ENCODE measurements at places on chromosomes 5 and 9.

GRCh38 chr9:32136700-32137339 is 247.6 kb upstream of the ACO1 start:
- DNase-seq = no peak

DNA sequence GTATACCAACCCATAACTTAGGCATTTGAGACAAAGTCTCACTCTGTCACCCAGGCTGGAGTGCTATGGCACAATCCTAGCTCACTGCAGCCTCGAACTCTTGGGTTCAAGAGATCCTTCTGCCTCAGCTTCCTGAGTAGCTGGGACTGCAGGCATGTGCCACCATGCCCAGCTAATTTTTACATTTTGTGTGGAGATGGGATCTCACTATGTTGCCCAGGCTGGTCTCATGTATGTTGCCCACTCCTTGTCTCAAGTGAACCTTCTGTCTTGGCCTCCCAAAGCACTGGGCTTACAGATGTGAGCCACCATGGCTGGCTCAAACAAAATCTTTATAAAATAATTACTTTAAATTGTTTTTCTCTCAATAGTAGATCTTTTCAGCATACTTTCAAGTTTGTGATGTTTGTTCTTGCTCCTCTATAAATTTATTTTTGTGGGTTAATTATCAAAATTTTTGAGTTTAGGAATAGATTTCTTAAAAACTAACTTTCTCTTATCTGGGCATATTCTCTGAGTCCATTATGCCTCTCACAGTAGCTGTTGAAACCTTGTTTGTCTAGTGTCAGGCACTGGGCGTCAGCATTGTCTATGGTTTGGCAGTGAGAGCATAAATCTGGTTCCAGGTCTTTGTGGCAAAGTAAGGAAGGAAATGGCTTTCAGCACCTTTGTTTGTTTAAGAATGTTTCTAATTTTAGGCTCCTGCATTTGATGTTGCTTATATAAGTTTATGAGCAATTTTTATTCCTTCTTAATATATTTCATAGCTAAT is 38.7 kb downstream of the NLN start:
- peak; percentile 17 for DNase-seq

GRCh38 chr5:51383131-51384121 is at the start of gene ISL1:
Gene ISL1, plus strand, starts transcription at chr5:51383448. Its CDS starts 224 bp downstream, at chr5:51383672.
- DNase-seq = no peak

GRCh38 chr9:87309236-87309635 is 188.4 kb upstream of the DAPK1 start:
- DNase-seq = no peak

- DNase-seq = no peak
Observed at GRCh38 chr5:161093100-161093499, 241.1 kb upstream of the ATP10B start.

DNA sequence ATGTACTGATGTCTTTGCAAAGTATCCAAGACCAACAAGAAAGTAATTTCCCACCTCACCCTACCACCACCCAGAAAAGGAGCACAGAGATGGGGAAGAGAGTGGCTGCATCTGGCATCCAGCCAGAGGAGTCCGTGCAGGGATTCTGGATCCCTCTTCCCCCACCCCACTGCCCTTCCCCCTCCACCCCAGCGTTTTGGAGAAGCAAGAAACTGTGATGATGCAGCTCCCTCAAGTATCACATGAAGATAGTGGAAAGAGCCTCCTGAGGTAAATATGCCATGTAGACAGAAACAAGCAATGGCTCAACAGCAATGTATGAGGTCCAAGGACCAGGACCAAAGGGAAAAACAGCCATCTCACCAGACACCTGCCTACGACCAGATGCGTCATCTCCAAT is 153.8 kb downstream of the DEPDC1B start:
- no peak for DNase-seq

DNA sequence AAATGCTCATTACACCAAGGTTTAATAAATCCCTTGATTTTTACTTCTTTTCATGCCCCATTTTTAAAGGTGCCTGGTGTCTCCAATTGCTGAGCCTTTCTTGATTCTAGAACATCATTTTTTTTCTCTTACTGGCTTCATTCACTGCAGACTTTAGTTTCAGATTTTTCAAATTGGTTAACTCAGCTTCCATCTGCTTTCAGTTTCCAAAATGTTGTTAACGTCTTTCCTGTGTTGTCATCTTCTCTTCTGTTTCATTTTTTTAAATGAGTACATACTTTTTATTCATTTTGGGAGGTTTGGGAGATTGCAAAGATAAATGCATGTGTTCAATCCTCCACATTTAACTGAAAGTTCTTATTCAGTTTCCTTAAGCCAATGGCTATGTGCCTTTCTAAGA is 126.4 kb upstream of the CCNG1 start:
- no peak for DNase-seq

DNA sequence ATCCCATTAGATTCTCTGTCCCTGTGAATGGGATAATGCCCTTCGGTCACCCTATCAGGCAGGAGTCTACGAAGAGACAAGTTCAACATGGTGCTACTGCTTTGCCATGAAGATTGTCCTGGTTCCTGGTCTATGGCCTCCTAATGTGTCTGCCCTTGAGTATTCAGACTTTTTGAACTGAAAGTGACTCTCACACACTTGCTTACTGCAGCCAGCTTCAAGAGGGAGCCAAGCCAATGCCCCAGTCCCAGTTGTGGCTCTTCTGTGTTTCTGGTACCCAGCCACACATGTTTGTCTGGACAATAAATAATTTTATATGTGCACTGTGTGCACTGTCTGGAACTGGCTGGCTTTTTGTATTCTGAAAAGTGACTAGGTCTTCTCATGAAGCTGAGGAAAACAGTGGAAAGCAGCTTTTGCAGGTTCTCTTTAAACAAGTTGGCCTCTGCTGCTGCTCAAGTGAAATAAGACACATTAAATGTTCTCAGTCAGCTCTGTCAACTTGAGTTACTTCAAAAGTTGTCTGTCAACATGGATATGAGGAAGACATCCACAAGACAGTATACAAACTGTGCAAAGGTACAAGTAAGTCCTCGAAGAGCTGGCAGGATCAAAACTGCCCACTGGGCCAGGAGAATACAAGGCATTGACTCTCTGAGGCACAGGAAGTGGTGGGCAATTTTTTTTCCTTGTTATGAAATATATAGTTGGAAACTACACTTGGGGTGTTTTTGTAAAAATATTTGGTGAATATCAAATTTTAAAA is 60.0 kb downstream of the ZNF608 start:
- no peak for DNase-seq

GRCh38 chr9:72353455-72354116 is 11.4 kb downstream of the ZFAND5 start:
- no peak for DNase-seq

- no peak for DNase-seq
Observed at GRCh38 chr5:134263801-134264200, 37.9 kb upstream of the PPP2CA start.

GRCh38 chr9:89023740-89024139 is 32.5 kb downstream of the S1PR3 start:
- no peak for DNase-seq

- DNase-seq = no peak
Observed at GRCh38 chr5:109753279-109753678, 63.6 kb downstream of the MAN2A1 start.

GRCh38 chr9:124121725-124122124 is 110.2 kb downstream of the LHX2 start:
- no peak for DNase-seq

DNA sequence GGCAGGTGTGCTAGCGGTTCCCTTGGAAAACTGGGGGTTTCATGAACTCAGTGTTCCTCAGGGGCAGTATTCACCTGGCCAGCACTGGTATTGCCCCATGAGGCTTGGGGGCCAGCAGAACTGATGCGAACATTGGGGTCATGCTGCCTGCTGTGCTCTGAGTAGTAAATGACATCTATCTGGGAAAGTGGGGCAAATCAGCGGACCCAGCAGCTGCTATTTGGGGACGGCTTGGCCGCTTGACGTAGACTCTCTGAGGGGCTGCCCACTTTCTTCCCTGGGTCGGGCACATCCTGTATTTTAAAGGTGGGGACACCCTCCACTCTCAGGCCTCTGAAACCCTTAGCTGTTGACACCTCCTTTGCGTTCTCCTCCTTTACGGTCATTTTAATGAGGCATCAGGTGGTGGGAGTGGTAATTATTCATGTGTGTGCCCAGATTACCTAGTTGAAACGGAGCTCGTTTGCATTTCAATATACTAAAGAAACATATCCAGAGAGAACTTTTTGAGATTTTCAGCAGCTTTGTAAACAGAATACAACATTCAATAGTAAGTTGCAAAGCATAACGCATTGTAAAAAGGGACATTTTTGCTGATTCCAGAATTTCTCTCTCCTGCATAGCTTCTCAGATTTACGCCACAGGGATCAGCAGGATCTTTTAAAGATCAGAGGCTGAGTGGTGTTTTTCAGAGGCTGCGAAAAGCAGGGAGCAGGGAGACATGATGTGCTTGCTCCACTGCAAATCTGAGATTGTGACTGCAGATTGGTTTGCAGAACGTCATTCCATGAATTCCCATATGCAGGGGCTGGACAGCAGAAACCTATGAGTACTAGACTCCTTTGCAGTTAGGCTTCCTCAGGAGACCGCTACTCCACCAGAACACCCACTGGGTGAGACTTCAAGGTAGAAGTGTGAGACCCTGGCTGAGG is 56.8 kb upstream of the ZFR start:
- DNase-seq = no peak

GRCh38 chr5:19988457-19988856 is 457 bp upstream of the CDH18 start:
- DNase-seq = no peak

DNA sequence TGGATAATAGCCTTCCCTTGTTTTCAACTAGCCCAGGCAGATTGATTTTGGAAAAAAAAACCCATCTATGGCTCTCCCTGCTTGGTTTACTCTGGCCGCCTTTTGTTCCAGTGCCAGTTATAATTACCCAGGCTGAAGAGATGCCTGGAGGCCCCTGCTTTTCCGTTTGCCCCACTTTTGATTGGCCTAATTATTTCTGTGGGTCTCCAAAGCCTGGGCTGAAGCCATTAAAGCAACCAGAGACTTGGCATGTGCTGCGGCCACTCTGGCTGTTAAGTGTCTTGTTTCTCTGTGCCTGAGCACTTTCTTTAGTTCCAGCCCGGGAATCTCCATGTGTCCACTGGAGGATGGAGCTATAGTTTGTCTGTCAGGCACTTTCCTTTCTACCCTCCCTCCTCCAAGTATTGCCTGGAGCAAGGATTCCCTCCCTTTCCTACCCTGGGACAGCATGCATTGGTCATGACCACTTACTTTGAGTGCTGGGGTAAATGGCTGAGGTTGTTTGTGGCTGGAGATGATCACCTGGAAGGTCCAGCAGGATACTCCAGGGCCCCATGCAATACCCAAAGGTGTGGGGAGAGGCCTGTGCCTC is 105.1 kb upstream of the CTSL start:
- peak; percentile 61 for DNase-seq

- no peak for DNase-seq
Observed at GRCh38 chr9:115952430-115953292, 200.9 kb upstream of the PAPPA start.

GRCh38 chr5:34045996-34046395 is 3.0 kb upstream of the C1QTNF3 start:
- DNase-seq = no peak

DNA sequence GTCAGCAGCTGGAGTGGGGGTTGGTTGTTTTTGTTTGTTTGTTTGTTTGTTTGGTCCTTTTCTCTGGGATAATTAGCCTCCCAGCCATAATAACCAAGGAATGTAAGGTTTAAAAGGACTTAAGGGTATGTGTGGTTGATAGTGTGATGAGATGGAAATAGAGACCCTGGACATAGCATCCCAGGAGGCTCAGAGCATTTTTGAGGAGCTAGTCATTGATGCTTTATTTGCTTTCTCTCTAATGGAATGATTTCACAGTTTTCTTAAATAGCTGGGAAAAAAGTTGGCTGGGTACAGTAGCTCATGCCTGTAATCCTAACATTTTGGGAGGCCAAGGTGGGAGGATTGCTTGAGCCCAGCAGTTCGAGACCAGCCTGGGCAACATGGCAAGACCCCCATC is 45.1 kb downstream of the TTC1 start:
- DNase-seq = no peak

DNA sequence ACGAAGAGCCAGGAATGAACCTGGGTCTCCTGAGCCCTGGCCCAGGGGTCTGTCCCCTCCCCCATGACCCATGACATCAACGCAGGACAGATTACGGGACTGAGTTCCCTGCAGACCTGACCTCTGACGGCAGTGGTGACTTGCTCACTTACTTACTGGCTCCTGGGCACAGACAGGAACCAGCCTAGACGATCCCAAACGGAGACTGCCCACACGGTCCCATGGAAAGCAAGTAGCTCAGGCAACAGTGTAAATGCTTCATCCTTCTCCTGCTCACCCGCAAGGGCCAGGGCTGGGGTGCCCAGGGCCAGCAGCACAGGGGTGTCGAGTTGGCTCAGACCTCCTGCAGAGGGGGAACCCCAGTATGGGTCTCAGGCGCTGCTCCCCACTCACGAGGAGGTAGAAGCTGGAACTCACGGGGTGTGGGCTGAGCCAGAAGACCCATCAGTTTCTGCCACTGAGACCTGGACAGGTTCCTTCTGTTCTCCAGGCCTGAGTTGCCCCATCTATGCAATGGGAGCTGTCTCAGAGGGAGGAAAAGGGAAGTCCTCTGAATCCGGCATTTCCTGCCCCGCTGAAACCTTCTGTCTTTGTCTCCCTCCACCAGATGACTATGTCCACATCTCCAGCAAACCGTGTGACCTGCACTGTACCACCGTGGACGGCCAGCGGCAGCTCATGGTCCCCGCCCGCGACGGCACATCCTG is 5.6 kb downstream of the ADAMTSL2 start:
- no peak for DNase-seq

- no peak for DNase-seq
Observed at GRCh38 chr5:154038261-154038706, 426 bp downstream of the FAM114A2 start.

DNA sequence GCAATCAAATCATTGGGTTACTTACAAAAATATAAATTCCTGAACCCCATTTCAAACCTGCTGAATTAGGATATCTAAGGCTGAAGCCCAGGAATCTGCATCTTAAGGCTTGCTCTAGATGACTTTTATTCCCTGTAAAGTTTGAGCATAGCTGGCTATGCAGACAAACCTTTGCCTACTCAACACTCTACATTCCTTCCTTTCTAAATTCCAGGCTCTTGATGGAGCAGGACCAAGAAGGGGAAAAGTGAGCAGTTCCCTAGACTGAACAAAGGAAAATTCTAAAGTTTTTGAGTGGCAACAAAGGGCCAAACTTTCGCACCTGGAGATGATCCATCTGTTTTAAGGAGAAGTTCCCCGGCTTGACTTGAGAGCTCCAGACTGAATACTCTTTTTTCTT is 9.8 kb upstream of the ADRA1B start:
- DNase-seq = no peak

DNA sequence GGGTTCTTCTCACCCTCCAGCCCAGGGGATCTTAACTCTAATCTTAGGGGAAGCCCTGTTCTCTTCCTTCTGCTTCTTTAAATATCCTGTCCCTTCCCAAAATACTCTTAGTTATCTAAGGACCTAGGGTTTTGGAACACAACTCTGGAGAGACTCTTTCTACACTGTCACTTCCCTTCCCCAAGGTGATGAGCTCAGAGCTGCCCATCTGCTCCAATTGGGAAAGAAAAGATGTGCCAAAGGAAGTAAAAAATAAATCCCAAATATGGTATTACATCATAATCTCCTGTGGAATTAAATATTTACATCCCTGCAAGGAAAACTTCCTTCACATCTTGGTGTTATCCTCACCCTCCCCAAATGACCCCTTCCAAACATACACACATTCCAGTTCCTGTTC is 291.2 kb downstream of the EPB41L4A start:
- DNase-seq = no peak

GRCh38 chr5:132692632-132692967 is 18.8 kb downstream of the IL4 start:
- DNase-seq = no peak

All from substantia nigra (tissue), 51 donors.